ENCODE measurements at places on chromosomes 16 and 17.

- no peak for DNase-seq
These were observed 3.7 kb downstream of the CHST5 start for GRCh38 chr16:75532142-75532765.

- no peak for DNase-seq
These were observed 19.7 kb downstream of the CIITA start for GRCh38 chr16:10896723-10897122.

DNA sequence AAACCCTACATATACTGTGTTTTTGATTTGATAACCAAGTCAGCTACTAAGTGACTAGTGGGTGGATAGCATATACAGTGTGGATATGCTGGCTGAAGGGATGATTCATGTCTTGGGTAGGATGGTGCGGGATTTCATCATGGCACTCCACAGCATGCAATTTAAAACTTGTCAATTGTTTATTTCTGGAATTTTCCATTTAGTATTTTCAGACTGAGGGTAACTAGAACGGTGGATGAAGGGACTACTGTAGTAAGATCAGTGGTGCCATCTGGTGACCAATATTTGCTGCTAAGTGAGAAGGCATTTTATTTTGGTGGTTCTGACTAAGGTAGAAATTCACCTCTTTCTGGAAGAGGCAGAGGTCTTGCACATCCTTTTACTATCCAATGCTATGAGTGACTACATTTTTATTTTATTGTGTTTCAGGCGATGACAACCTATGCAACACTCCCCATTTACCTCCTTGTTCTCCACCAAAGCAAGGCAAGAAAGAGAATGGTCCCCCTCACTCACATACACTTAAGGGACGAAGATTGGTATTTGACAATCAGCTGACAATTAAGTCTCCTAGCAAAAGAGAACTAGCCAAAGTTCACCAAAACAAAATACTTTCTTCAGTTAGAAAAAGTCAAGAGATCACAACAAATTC, 3.1 kb downstream of the CDC6 start:
- DNase-seq: no peak

DNA sequence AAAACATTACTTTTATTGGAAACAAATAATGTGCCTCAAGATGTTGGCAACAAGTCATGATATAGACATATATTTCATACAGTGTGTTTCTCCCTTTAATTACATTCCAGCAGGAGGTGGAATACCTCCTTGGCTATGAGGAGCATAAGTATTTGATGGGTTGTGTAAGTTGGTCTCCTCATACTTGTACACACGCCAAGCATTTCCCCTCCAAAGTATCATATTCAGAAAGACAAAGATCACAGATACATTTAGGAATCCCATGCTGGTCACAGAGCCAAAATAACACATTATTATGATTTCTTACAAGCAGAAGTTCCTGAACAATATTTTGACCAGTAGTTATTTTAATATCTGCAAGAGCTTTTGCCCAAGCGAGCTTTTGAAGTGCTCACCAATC, 57.8 kb downstream of the WSB1 start:
- no peak for DNase-seq
